Amygdala (tissue), 56 donors: ENCODE measurements at places on chromosomes 11 and 22.

GRCh38 chr11:64340671-64341335, 799 bp downstream of the CCDC88B start:
- peak; percentile 23 for DNase-seq

DNA sequence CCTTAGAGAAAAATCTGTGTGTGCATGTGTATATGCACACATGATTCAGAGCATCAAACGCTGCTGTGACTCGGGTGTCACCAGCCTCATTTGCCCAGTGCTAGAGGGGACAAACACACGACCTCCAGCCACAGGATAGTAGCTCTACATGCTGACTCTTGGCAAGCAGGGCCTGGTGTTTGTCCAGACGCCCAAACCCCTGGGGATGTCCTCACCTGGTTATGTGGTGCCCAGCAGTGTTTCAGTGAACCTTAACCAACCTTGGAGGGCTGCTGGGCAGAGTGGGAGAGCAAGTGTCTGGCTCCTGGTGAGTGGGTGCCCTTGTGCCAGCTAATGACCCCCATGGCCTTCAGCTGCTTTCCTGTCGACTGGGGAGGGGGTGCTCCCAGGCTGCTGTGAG, 26.7 kb downstream of the IGLL1 start:
- no peak for DNase-seq

DNA sequence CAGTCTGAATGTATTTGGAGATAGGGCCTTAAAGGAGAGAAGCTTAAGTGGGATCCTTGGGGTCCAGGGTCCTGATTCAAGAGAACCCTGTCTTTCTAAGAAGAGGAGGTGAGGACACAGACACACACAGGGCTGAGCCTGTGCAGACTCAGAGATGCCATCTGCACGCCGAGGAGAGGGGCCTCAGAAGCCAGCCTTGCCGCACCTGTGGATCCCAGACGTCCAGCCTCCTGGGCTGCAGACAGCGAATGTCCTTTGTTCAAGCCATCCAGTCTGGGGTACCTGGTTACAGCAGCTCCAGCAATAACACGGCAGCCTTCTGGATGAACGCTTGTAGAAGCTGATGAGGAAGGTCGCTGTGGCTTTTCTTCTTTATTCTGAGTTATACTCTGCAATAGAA, 1086.1 kb downstream of the BRD1 start:
- DNase-seq, result no peak

GRCh38 chr11:78535920-78536319, 38.7 kb downstream of the NARS2 start:
- DNase-seq, result no peak

- DNase-seq, result no peak
Observed at GRCh38 chr11:75260396-75261170, 20.0 kb downstream of the TPBGL start.

- no peak for DNase-seq
Observed at GRCh38 chr22:24323233-24323632, 52.6 kb downstream of the SPECC1L start.

DNA sequence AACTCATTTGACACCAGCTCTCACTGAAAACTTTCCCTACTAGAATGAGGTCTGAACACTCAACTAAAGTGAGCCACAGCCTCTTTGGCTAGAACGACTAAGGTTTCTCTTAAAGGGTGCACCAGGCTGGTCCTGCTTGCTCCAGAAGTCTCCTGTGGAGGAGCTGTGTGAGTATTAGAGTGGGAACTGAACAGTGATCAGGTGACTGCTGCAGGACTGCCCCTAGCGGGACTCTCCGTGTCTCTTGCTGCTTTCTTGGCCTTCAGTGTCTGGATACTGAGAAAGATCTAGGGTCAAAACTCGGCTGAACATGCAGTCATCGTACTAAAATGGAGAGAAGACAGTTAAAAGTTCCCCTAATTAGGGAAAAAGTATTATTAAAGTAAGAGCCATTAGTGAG, 34.6 kb downstream of the FAM118A start:
- DNase-seq, result no peak

DNA sequence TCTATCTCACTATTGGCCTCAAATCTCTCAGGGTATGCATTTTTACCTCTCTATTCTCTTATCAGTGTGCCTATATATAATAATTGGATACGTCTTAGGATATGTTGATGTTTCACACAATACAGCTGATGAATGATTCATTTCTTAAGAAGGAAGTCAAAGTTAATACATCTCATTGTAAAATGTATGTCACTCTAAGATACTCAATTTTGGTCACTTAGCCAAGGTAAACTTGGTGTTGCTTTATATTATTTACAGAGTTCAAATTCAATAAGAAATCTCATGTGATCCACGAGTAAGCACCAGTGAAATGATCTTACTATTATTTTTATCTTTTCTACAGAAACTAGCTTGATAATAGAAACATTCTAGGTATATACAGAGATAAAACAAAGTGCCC, 1266.5 kb downstream of the JRKL start:
- DNase-seq, result no peak

DNA sequence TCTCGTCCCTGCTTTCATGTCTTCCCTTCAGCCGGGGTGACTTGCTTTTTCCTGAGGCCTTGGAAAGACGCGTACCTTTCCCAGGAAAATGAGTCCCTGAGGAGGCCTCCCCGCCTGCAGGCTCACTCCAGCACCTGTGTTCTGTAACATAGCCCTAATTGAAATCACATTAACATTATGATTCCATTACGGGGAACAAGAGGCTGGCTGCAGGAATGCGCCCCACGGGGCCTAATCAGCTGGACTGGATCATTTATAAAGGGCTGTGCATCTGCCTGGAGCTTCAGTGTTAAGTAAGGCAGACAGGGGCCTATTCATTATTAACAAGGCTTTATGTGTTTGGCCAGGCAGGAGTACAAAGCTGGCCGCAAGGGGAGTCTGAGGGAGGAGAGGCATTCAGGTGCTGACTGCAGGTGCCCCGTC, 41.9 kb upstream of the TSPAN18 start:
- no peak for DNase-seq

- DNase-seq, result no peak
Observed at GRCh38 chr22:45905924-45906865, 70.8 kb downstream of the WNT7B start.

- DNase-seq, result no peak
Observed at GRCh38 chr11:120105576-120105975, 32.3 kb downstream of the TRIM29 start.

DNA sequence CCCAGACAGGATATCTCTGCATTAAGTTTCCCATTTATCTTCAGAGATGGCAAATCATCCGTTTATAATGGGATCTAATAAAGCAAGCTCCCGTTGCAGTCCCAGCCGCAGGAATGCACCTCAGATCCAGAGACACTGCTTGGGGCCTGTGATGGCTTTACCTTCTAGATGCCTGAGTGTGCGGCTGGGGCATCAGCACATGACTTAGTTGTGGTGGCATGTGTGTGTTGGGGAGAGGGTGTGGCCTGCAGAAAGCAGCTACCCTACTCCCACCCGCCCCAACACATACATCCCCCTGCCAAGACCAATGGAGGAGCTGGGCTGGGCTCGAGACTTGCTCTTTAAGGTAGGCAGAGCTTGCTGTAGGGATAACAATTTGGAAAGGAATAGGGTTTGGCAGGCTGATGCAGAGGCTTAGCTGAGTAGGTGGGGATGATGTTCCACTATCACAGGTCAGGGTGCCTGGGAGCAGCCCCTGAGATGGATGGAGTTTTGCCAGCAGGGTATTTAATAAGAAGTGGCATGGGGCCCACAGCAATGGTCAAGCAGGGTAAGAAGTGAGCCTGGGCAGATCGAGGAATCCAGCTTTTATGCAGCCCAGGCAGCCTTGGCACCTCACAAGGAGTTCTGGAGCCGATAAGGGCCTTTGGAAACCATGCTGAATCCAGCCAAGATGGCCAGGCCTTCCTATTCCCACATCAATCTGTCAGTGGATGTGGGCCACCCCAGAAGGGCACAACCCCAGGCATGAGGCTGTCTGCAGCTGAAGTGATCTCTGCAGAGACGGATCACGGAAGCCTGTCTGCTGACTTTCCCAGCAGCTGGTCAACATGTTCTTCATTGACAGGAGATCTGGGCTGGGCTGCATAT, 601.3 kb downstream of the BUD13 start:
- DNase-seq, result no peak

GRCh38 chr11:41935241-41935640, 475.8 kb upstream of the LRRC4C start:
- no peak for DNase-seq

GRCh38 chr22:27196606-27197005, 539.2 kb downstream of the MIAT start:
- DNase-seq, result no peak

DNA sequence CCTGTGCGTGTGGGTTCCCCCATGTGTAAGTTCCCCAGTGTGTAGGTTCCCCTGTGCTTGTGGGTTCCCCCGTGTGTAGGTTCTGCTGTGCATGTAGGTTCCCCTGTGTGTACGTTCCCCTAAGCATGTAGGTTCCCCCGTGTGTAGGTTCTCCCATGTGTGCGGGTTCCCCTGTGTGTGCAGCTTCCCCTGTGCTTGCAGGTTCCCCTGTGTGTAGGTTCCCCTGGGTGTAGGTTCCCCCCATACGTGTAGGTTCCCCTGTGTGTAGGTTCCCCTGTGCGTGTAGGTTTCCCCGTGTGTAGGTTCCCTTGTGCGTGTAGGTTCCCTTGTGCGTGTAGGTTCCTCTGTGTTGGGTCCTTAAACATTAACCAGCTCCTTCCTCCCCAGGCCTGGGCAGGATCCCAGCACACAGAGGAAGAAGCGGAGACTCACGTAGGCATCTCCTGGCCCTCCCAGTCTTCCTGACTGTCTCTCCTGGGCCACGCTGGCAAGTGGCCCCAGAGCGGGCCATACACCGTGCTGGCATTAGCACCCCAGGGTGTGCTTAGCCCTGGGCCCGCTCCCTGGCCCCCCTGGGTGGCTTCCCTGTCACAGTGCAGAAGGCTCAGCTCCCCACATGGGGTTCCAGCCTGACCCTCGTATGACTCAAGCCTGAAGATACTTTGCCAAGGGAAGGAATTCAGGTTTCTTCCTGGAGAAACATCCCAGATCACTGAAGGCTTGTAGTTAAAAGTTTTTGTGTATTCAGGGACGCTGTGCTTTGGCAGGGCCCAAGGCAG, 2.8 kb upstream of the GRAMD4 start:
- no peak for DNase-seq

DNA sequence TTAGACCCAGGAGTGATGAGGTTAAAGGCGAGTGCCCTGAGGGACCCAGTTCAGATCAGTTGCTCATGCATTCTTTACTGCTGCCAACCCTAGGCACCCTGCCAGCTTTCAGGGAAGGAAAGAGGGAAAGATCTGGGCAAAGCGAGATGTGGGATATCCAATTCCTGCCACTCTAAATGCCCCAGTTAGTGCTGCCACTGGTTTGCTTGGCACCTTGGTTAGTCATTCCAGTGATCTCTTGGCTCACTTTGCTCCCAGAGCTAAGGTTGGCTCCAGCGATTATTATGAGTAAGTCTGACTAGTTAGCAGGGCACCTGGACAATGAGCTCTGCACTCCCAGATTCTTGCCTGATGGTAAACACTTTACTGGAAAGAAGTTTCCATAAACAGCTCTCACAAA, 85.0 kb downstream of the INSC start:
- DNase-seq, result no peak

GRCh38 chr11:103114836-103115235, 5.6 kb downstream of the DYNC2H1 start:
- DNase-seq, result no peak

DNA sequence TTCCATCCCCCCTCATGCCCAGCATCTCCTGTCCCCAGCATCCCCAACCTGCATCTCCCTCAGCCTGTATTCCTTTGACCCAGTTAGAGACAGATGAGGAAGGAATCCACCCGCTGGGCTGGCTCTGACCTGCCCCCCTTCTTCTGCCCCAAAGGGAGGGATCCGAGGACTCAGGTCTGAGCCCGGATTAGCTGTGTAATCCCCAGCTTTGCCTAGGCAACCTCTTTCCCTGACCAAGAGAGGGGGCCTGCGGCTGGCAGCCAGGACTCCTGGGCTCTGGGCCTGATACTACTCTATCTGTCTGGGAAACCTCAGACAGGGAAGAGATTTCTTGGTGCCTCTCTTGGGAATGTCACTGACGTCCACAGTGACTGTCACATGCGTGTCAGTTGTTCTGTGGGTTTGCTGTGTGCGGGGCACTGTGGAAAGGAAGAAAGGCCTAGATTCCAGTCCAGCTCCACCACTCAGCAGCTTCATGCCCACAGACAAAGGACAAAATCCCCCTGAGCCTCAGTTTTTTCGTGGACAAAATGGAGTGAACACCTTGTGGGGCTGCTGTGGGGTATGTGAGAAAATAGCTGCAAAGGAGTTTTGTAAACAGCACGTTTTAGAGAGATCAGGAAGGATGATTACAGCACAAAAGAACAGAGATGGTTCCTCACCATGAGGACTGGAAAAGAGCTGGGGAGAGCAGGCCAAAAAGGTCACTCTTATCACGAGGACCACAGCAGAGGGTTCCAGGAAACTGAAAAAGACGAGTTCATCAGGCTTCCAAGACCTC, 1.3 kb upstream of the NDUFV1 start:
- DNase-seq, result no peak

DNA sequence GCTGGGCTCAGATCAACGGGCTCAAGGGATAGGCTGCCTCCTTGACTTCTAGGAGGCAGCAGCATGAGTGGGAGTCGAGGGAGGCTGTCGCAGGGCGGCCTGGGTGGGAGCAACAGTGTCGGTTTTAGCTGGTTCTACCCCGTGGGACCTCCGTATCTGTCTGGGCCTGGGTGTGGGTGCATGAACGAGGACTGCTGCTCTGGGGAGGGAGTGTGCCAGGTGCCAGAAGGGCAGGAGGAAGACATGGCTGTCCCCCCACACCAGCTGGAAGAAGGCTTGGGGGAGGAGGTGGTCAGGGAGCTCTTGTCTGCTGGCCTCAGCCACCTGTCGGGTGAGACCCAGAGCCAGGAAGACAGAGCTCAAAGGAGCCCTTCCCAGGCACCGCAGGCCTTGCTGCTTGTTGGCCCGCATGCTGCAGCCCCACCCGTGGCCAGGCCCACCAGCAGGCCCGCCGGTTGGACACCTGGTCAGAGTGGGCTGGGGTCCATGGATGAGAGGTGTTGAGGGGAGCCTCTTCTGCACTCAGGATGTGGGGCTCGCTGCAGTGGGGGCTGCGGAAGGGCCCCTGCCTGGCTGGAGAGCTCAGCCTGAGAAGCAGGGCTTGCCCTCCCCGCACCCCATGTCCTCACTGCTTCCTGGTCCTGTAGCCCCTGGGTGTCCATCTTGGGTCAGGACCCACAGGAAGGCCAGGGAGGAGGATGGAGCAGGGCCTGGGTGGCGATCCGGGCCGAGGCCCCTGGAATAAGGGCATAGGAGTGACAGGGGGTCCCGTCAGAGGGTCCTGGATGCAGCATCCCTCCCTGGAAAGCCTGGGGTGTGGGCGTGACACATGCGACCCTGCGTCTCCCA, 3.4 kb downstream of the CEND1 start:
- DNase-seq, result no peak
